ENCODE measurements at places on chromosomes 11 and 22.

GRCh38 chr11:57392066-57392762 is 1.8 kb upstream of the PRG2 start:
- no peak for DNase-seq

- DNase-seq = peak; percentile 93
Observed at GRCh38 chr11:114291842-114292680, 4.1 kb upstream of the NNMT start.

- DNase-seq = peak; percentile 63
Observed at GRCh38 chr11:12587333-12587991, 86.8 kb upstream of the TEAD1 start.

DNA sequence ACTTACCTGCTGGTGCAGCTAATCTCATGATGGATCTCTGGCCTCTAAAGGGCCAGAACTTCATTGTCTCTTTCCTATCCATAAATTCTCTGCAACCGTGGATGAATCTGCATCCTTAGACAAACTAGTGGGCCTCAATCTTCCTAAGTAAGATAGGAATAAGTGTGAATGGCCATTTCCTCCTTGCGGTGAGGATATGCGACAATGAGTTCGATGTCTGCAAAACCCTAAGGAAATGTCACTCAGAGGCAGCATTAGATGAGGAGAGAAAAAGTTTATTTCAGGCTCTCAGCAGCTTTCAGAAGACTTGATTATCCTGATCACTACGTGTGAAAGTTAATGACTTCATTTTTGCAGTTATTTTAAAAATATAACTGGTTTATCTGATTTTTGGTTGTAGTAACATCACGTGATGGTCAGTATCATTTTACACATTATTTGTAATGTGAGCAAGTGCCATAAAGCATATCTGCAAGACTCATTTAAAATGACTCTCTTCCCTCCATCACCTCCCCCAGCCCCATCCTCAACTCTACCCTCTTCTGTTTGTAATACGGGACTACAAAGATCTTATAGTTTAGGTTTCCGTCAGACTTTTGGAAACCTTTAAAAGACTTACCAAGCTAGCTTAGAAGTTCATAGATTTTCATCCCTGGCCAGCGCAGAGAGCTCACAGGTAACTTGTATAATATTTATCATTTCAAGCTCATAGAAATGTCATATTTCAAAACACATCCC is 10.2 kb downstream of the GRAP2 start:
- DNase-seq = no peak

- DNase-seq = no peak
Observed at GRCh38 chr22:43066134-43066533, 23.1 kb downstream of the TTLL1 start.

DNA sequence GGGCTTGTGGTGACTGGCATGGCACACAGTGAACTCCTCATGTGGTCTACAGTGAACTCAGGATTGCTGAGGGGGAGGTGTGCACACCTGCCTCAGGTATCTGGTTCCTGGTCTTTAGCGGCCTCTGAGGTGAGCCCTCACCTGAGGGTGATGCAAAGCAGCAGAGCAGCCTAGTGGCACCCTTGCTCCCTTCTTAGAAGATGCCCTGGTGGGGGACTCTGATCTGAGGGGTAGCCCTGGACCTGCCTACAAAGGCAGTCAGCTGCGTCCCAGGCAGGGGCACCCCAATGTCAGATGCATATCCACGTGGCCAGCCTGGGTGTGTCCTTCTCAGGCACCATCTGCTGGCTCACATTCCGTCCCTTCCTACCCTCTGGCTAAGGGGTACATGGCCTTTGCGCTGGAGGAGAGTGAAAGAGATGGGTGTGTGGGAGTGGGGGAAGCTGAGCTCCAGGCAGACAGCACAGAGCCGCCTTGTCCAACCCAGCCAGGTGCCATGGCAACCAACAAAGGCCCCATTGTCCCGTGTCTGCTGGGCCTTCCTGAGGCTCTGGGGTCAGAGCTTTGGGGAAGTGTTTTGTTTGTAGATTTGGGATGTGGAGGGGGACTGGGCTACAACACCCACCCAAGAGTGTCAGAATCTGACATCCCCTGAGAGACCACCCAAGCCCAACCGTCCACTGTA is 5.8 kb downstream of the PLEKHB1 start:
- peak; percentile 55 for DNase-seq

DNA sequence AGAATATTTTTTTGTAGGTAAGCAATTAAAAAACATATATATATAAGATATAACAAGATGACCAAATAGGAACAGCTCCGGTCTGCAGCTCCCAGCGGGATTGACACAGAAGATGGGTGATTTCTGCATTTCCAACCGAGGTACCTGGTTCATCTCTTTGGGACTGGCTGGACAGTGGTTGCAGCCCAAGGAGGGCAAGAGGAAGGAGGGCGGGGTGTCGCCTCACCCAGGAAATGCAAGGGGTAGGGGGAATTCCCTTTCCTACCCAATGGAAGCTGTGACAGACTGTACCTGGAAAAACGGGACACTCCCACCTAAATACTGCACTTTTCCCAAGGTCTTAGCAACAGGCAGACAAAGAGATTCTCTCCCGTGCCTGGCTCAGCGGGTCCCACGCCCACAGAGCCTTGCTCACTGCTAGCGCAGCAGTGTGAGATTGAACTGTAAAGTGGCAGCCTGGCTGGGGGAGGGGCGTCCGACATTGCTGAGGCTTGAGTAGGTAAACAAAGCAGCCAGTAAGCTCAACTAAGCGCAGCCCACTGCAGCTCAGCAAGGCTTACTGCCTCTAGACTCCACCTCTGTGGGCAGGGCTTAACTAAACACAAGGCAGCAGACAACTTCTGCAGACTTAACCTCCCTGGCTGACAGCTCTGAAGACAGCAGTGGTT is 163.8 kb downstream of the CWF19L2 start:
- no peak for DNase-seq

DNA sequence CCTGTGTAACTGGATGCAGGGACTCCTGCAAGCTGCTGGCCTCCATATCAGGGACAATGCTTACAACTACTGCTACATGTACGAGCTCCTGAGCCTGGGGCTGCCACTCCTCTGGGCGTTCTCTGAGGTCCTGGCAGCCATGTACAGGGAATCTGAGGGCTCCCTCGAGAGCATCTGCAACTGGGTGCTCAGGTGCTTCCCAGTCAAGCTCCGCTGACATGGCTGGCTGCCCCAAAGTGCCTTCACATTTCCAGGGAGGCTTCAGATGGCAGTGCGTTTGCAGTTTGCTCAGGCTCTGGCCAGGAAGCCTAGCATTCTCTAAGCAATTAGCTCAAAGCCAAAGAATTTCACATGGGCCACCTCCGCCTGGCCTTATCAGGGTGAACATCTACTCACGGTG is 117.4 kb upstream of the PARVA start:
- no peak for DNase-seq

DNA sequence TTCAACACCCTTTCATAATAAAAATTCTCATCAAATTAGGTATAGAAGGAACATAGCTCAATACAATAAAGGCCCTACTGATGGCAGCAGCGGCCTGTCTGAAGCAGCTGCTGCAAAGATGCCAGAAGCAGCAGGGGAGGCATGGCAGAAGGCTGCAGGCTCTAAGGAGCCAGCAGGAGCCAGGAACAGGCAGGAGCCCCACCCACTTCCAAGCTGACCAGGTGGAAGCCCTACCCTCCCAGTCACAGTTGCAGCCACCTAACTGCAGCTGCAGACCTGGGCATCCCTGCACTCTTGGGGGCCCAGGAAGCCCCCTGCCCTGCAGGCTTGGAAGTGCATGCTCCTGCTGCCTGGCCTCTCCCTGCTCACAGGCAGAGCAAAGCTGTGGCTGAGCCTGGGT is 18.2 kb upstream of the OR6A2 start:
- no peak for DNase-seq

- DNase-seq = no peak
Observed at GRCh38 chr11:4138497-4138896, 43.9 kb downstream of the RRM1 start.

DNA sequence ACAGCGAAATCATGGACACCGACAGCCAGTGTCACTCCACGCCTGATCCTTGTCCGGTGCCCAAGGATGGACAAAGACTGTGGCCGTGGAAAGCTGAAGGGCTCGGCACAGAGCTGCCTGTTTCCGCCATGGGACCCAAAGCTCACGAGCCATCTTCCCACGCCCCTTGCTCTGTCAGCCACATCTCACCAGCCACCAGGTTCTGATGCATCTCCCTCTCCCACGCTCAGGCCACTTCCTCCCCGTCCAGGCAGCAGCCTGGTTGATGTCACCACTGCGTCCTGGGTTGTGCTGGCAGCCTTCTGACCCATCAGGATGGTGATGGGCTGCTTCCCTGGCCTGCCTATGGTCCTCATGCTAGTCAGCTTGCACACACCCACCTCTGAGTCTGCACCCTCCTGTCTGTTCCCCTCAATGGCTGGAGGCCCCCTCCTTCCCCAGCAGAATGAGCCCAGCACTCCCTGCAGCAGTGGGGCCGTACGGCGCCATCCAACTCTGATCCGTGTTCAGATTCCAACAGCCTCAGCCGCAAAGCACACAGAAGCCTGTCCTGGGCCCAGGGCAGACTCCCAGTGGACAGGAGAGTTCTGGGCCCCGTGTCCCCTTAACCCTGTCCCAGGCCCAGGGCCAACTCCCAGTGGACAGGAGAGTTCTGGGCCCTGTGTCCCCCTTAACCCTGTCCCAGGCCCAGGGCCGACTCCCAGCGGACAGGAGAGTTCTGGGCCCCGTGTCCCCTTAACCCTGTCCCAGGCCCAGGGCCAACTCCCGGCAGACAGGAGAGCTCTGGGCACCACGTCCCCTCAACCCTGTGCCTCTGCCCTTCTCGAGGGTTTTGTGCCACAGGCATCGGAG is 259.5 kb downstream of the BRD1 start:
- no peak for DNase-seq

GRCh38 chr11:130103296-130103814 is 33.7 kb downstream of the APLP2 start:
- peak; percentile 74 for DNase-seq

GRCh38 chr11:19199048-19199447 is 2.7 kb downstream of the CSRP3 start:
- no peak for DNase-seq

DNA sequence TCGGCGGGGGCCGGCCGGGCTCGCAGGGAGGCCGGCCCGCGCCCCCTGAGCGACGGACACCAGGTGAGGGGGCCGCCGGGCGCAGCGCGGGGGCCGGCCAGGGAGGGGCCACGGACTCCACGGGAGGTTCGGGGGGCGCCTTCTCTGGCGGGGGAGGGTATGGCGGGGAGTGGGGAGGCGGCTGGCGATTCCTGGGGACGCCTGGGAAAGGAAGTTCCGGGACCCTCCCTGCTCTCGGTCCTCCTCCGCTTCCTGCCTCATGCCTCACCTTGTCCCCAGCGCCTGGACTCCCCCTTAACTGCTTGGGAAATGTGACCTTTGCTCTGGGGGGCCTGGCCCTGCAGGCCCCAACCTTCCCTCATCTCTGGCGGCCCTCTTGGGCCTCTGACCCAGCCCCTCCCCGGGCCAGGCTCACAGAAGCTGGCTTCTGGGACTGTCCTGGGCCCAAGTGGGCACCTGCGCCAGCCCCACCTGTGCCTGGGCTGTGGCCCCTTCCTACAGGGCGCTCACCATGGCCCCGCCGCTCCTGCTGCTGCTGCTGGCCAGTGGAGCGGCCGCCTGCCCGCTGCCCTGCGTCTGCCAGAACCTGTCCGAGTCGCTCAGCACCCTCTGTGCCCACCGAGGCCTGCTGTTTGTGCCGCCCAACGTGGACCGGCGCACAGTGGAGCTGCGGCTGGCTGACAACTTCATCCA is 516 bp downstream of the LRFN4 start:
- DNase-seq = peak; percentile 37

DNA sequence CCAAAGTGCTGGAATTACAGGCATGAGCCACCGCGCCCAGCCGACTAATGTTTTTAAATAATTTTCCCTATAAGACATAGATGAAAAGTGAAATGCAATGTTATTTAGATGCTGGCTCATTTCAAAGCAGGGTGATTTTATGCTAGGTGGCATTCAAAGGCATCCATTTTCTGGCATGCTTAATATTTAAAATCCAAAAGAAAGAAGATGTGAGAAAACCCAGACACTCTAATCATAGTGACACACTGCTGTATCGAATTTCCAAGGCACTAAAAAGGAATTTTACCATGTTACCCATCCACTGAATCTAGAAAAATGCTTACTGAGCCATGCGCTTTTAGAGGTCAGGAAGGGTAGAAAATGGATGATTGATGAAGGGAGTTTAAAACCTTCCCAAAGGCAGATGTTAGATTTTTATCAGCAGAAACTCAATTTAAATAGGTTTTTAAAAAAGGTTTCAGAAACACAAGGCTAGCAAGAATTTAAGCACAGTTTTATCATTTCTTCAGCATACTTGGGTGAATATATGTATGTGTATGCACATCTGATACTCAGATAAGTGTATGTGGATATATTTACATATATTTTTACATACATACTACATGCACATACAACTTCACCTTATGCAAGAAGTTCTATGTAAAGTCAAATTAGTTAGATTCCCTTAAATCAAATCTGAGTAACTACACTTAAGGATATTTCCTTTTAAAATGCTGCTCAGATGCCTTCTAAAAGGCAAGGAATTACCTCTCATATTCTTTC is 24.1 kb upstream of the CCDC89 start:
- no peak for DNase-seq

DNA sequence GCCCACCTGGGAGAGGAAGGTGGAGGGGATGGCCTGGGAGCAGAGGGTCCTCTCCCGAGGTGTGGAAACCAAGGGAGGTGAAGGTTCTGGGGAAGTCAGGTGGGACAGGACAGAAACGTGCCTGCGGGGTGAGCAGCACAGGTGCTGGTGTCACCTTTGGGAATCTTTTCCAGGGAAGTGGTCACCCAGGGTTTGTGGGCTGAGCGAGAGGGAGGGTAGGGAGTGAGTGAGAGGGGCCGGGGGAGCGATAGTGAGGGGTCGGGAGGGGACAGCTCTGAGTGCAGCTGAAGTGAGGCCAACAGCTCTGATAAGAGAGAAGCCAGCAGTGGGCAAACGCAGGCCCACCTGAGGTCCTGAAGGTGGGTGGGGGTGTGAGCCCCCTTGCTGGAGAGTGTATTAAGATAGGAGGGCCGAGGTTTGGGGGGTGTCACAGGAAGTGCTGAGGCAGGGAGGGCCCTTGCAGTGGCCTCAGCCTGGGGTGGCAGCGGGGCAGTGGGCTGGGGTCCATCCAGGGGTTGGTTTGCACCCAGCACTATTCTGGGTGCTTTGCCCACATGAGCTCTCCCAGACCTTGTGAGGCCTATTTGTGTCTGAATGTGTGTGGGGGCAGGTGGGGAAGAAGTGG is 1.6 kb upstream of the SHANK3 start:
- DNase-seq = no peak

DNA sequence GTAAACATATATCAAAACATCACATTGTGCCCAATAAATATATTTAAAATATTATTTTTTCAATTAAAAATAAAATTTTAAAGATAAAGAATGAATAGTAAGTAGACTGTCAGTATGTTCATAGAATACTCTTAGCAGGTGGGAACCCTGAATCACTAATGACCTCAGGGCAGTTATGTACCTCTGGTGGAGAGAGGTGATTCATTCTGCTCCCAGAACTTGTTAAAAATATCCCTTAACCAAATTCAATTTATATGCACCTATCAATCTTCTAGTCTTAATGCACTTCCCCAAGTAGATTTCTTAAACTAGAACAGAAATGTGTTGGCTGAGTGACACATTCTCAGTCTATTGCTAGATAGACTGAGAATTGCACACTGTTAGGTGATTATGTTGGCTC is 183.9 kb upstream of the SYN3 start:
- DNase-seq = no peak

GRCh38 chr11:123148965-123149364 is 46.1 kb downstream of the CLMP start:
- DNase-seq = no peak

Measured in astrocyte of the hippocampus (primary cell).